Sigmoid colon (tissue), 7 donors: ENCODE measurements at places on chromosomes 13 and 19. TPM values are rescaled to one million over a fixed set of nuclear protein-coding genes. Genes with fewer than 3 reads are reported as not detected.

DNA sequence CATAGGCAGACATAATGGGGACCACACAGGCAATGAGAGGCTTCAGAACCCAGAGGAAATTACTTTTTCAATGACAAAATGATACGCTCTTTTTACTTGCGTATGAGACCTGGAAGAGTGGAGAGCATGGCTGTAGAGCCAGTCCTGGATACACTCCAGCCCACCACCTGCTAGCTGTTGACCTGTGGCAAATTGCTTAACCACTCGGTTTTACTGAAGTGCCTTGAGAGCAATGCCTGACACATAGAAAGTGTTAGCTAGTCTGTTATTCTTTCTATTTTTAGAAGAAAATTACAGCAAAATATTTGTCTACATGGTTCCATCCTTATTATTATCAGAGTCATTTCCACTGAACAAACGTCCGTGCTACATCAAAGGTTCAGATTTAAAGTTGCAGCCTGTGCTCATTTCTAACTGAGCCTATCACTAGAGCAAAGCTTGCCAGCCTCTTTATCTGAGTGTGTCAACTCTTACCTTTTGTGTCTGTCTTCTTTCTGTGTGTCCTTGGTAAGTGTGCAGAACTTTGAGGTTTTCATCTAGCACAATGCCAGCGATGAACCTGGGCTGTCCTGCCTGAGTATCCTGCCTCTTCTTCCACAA, 9.6 kb upstream of the GPR183 start:
- DNase-seq = no peak

GRCh38 chr19:1524287-1524971, 552 bp downstream of the PLK5 start:
- no peak for DNase-seq

GRCh38 chr19:31568724-31569123, 219.5 kb upstream of the TSHZ3 start:
- DNase-seq = no peak

DNA sequence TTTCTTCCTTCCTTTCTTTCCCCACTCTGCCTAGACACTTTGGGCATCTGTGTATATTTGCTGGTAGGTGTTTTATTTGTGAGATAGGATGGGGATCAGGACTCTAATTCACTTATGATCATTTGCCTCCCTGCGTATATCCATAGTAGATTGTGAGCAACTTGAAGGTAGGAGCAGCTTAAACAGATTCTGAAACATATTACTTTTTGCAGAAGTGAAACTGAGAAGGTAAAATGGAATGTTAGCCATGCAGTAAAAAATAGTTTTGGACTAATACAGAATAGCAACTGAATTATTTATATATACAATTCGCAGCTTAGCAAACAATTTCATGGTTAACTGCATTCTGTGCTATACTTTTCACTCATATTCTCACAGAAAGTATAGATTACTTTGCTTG, 38.7 kb downstream of the RNF6 start:
- DNase-seq = no peak

DNA sequence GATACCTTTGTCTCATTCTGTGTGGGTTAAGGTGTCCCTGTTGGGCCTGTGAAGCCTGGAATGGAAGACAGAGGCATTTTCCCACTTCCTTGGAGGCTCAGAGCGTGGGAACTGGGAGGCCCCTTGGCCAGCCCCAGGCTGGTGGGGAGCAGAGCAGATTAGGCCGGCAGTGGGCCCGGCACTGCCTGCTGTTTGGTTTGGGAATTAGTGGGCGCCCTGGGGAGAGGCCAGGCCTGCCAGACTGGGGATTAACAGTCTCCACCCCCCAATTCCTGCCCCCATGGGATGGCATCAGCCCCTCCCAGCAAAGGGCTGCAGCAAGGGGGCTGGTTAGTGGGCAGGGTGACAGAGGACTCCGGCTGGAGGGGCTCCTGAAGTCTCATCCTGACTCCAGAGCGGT, 3.1 kb upstream of the BEST2 start:
- no peak for DNase-seq

DNA sequence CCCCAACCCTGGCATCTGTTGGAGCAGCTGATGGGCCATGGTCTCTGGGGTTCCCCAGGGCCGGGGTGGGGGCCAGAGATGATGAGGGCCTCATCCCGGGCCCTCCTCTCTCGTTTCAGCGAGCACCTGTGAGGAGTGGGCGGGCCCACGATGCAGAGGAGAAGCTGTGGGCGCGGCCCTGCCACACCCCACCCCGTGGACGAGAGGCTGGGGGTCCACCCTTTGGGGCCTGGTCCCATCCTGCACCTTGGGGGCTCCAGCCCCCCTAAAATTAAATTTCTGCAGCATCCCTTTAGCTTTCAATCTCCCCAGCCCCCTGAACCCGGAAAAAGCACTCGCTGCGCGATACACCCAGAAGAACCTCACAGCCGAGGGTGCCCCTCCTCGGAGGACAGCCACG, 5.6 kb downstream of the HMG20B start:
- no peak for DNase-seq

GRCh38 chr13:39462428-39462827, 140.6 kb downstream of the LHFPL6 start:
- DNase-seq = no peak

DNA sequence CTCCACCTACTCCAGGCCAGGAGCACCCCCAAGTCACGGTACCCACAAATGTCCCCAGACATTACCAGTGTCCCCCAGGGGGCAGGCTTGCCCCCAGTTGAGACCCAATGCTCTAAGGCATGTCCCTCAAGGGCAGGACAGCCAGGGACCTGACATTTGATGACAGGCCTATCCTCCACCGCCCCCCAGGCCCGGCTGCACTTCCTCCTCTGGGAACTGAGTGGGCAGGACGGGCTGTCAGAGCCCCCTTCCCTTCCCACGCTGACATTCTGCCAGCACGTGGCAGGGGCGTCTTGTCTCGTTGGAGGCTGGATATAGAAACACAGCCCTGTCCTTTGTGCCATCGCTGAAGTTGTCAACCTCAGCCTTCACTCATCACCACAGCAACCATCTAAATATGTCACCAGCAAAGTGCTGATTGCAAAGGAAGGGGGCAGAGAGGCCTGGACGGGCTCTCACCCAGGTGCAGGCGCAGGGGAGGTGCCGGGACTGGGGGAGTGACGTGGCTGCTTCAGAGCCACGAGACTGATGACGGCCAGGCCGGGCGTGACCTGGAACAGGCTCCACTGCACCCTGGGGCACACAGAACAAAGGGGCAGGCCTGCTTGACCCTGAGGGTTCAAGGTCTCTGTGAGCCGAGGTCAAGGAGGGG, 38.4 kb downstream of the GNG7 start:
- no peak for DNase-seq

DNA sequence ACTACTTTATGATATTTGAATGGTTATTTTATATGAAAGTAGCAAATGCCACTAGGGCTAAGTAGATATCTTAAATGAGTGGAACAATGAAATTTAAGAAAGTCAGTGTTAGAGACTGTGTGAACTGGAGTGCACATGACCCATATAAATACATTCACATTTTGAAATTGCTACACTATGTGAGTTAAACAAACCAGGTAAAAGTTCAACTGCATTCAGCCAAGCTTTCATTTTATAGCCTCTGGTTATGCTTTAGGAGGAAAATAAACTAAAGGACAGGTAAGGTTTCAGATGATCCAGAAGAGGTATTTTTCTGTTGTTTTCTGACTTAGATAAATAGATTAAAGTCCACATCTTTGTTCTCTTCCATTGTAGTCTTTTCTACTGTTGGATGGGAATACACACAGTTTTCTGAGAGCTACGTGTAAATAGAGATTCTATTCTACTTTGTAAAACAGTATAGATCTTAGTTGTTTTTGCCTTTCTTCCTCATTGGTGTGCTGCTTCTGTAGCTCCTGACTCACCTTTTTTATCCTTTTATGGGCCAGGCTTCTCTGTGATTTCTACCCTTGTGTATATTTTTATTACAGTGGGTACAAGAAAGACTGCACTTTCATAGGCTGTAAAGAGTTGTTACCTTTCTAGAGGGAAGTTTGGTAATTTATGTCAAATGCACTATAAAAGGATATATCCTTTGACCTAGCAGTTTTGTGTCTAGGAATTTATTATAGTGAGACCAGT, 54.6 kb upstream of the KCTD4 start:
- no peak for DNase-seq

DNA sequence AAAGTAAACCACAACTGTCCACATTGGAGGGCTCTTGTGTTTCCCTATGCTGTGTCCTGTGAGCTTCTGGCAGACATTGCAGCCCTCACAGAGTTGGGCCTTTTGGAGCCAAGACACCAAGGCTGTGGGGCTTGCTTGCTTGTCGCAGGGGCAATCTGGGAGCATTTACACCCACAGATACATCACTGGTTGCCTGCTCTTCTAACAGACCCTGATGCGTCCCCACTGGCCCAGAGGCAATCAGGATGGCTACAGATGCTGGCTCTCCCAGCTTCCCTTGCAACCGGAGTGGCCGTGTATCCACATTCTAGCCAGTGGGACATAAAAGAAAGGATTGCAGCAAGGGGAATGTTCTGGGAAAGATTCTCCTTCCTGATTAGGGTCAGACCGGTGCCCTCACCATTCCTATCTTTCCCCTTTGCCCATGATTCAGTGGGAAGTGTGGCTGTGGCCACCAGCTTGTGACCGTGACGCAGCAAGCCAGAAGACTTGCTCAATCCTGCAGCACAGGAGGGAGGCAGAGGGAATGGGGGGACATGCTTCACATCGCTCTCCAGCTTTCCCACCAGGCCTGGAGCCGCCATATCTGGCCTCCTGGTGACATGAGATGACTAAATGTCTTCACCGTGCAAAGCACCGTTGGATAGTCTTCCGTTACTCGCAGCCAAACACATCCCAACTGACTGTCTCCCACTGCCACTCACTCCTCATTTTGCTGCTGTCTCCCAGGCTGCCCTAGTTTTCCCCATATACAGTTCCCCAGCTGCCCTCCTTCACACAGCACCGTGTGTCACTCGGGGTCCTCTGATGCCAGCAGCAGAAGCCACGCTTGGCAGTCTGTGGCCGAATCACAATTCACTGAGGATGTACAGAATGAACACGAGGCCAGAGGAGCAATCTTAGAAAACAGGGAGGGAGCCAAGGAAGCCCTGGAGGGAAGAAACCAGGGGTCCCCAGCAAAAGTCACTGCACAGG, 151.0 kb downstream of the DPF1 start:
- DNase-seq = no peak

DNA sequence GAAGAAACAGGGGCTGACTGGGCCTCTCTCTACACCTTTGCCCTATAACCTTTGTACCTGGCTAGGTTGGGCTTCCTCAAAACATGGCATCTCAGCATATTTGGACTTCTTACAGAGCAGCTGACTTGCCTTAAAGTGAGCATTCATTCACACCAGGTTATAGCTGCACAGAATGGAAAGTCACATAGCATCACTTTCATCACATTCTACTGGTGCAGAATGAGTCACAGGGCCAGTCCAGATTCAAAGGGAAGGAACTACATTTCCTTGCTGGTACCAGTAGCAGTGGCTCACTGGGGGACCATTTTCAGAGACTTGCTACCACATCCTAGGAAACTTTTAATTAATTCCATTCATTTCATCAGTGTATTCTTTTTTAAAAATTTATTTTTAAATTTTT, 20.3 kb upstream of the TPTE2 start:
- DNase-seq = no peak

DNA sequence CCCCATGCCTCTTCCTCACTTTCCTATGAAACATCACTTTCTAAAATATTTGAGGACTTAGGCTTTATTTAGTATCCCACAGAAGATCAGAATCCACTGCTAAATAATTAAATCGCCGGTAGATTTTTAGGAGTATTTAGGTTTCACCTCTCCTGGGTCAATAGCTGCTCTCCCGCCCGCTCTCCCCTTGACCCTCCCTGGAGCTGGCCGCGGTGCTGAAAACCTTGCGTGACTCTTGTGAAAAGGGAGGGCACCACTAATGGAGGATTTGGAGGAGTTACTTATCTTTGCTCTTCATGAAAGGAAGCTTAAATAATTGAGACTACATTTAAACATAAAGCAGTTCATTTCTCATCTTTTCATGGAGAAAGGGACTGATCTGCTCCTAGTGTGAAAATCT, 14.1 kb downstream of the POU4F1 start:
- no peak for DNase-seq

GRCh38 chr19:8481201-8481600, 21.2 kb downstream of the PRAM1 start:
- no peak for DNase-seq

DNA sequence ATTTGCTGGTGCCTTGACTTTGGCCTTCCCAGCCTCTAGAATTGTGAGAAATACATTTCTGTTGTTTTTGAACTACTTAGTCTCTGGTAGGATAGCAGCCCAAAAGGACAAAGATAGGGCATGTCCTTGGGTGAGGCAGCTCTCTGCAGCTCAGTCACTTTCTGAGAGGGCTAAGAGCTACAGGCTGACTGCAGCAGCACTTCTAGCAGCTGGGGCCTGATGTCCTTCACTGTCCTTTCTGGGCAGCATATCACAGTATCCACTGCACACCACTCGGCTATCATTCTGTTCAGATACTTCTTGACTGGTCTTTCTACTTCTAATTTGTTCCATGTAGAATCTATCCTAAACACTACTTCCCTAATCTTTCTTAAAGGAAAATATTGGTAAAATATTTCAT, 68.5 kb upstream of the CLDN10 start:
- no peak for DNase-seq

GRCh38 chr13:91211510-91211909, 136.0 kb upstream of the MIR17HG start:
- DNase-seq = no peak

DNA sequence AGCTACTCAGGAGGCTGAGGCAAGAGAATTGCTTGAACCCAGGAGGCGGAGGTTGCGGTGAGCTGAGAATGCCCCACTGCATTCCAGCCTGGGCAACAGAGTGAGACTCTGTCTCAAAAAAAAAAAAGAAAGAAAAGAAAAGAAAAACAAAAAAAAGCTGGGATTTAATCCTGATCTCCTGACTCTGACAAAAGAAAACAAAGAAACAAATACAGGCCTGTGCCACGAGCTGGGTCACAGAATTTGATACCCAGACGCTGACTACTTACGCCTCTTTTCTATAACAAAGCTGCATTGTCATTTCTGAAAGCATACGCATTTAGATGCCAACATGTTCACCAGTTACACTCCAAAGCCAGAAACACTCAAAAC, 18.2 kb upstream of the GTF2F2 start:
- DNase-seq = no peak

- no peak for DNase-seq
Measured at GRCh38 chr13:73464758-73465616, 406.2 kb downstream of the KLF5 start.

DNA sequence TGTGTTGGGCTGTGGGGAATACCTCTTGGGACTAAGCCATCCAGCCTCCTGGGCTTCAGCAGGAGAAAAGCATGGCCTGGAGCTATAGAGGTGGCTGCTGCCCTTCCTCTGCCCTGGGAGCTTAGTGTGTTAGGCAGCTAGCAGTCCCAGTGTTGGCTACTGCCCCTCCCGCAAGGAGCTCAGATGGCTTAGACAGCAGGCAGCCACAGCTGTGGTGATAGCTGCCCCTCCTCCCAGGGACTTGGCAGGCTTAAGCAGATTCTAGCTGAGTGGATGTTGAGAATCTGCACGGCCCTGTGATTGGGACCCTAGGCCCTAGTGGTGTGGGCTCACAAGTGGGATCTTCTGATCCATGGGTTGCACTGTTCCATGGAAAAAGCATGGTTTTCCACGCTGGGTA, 264.5 kb downstream of the TDRD3 start:
- DNase-seq = no peak

RETN gene
- total RNA-seq = not detected

DEDD2 gene
- total RNA-seq = 35.0 TPM

NFKBIB gene
- total RNA-seq = 16.8 TPM

RGCC gene
- total RNA-seq = 56.1 TPM

CASP14 gene
- not detected for total RNA-seq

SERTAD3 gene
- total RNA-seq = 26.6 TPM

S1PR4 gene
- total RNA-seq = 1.9 TPM

NLRP11 gene
- total RNA-seq = not detected

MEX3D gene
- total RNA-seq = 16.1 TPM

ZNF302 gene
- 40.6 TPM for total RNA-seq

ENOX1 gene
- total RNA-seq = 11.1 TPM
